Foreskin keratinocyte (primary cell): ENCODE measurements at places on chromosomes 1 and 21.

GRCh38 chr21:28742527-28742926 is 250.2 kb downstream of the LTN1 start:
- no peak for DNase-seq

GRCh38 chr1:219476716-219477115 is 136.2 kb downstream of the ZC3H11B start:
- no peak for DNase-seq

- DNase-seq = no peak
Measured at GRCh38 chr21:29293495-29293894, 5.2 kb upstream of the BACH1 start.

GRCh38 chr1:88549536-88549935 is 134.5 kb upstream of the PKN2 start:
- DNase-seq = no peak

- DNase-seq = no peak
Measured at GRCh38 chr21:41562101-41563000, 54.4 kb upstream of the TMPRSS2 start.

- DNase-seq = no peak
Measured at GRCh38 chr1:168980180-168980579, 126.3 kb upstream of the ATP1B1 start.

DNA sequence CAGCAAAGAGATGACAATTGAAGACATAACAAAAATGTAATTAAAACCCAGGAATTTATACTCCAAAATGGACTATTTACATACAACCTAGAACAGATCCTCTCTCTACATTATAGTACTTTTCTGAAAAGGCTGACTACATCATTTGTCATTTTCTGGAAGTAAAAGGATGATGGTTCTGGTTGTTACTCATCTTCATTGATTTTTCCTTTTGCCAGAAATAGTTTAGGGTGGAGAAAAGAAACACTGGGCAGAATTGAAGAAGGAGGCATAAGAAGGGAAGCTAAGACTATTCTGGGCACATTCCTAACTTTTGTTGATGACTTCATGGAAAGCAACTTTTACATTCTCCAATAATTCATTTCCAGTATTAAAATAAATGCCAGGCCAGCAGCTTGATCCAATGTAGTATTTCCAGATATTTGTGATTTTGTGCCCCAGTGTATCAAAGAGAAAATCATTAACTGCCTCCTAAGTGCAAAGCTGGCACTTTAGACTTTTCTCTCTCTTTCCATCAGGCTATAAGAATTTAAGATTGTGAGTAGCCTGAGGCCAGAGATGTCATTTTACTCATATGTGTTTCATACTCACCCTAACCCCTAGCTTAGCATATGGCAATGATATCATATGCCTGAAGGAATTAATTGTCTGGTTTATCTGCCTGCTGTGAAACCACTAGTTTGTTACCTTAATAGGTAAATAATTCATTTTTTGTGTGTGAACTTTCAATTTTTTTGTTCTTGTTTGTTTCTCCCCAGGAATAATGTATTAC is 369.5 kb upstream of the LYPLAL1 start:
- DNase-seq = peak; percentile 79

GRCh38 chr21:26570203-26570602 is 2.9 kb downstream of the CYYR1 start:
- DNase-seq = no peak

DNA sequence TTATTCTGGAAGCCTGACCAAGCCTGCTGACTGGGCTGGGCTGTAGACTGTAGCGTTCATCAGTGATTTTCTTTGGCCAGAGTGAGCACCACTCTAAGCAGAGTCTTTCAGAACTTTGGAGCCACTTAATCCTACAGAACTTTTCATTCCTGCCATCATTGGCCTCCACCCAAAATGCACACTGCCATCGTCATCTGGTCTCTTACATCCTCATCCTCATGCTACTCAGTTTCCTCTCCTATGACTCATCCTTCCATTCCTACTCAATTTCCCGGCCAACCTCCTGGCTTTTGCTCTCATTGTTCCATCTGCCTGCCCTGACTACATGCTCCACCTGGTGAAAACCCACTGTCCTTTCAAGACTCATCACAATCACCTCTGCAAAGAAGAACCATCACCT is 233.8 kb upstream of the USP25 start:
- peak; percentile 45 for DNase-seq

- DNase-seq = no peak
Measured at GRCh38 chr1:22127248-22127647, 15.6 kb downstream of the WNT4 start.

GRCh38 chr1:117534995-117535467 is 70.8 kb upstream of the TENT5C start:
- DNase-seq = peak; percentile 58

DNA sequence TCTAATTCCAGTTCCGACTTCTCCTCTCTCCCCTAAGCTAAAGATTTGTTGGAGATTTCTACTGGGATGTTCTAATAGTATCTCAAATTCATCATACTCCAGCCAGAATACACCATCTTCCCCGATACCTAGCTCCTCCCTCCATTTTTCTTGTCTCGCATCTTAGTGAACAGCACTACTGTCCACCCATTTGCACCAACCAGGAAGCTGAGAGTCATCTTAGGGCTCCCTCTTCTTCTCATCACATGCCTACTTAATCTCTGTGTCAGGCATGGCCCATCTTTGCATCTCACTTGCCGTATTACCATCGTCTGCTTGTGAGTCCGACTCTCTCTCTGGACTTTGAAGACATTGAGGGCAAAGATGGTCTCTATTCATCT is 3.5 kb upstream of the TRIM63 start:
- no peak for DNase-seq

GRCh38 chr1:162186026-162186374 is 116.5 kb downstream of the NOS1AP start:
- DNase-seq = no peak

GRCh38 chr1:119978018-119978505 is 81.7 kb upstream of the ADAM30 start:
- DNase-seq = no peak

- peak; percentile 97 for DNase-seq
Measured at GRCh38 chr1:169113613-169114119, 7.2 kb downstream of the ATP1B1 start.

GRCh38 chr1:231000201-231000600 is 21.3 kb downstream of the ARV1 start:
- no peak for DNase-seq

GRCh38 chr1:3671371-3672180 is 19.3 kb downstream of the TP73 start:
- DNase-seq = no peak

- no peak for DNase-seq
Measured at GRCh38 chr1:39105841-39106765, 80.0 kb downstream of the NDUFS5 start.

DNA sequence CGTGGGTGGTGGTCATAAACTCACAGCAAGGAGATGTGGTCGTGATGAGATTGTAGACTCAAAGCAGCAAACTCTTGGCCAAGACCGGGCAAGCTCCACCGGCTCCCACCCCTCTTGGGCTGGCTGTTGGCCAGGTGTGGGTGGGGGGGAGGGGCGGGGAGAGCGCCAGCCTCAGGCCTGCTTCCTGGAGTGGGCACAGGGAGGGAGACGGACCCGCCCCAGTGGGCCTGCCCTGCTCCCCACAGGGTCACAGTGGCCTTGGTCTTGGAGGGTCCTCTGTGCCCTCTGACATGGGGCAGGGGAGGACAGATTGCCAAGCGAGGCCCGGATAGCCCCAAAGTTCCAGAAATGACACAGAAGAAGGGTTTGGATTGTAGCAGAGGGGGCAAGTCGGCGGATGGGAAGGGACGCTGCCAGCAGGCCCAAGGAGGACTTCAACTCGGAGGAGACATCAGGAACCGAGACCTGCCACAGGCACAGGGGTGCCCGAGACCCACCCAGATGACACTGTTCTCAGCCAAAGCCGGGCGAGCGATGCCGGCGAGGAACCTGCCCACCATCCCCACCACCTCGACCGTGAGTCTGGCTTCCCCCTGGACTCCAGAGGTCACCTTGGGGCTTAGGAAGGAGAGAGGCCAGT is 85.4 kb upstream of the ACTRT2 start:
- DNase-seq = no peak

DNA sequence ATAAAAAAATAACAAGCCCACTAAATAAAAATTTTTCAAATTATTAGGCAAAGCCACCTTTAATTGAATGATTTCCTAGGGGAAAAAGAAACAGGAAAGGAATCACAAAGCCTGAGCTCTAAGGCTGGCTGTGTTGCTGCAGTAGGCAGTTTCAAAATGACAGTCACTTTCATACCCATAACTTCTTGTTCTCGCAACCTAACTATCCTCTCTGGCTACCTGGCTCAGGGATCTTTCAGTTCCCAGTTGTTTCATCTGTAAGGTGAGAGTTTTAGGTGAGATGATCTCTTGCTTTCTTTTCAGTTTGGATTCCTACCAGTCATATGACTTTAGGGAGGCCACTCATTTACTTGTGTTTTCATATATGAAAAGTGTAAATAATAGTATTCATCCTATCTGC is 226.1 kb downstream of the ASTN1 start:
- DNase-seq = no peak

GRCh38 chr1:2314803-2315673 is 76.3 kb downstream of the MORN1 start:
- DNase-seq = no peak

DNA sequence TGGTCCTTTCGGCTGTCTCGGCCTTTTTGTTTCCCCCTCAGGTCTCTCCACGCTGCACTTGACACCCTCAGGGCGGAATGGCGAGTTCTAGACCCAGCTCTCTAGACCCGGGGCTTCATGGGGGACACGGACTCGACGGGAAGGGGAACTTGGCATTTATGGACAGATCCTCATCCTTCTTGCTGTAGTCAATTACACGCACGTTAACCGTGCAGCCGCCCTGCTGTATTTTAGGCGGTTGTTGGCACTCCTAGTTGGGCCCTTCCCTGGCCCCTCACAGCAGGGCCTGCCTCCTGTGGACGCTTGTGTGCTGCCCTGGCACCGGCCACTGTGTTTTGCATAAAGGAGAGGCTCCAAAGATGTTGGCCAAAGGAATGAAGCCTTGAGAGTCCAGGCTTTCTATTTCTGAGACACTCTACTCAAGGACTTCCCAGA is 558 bp upstream of the BTG3 start:
- no peak for DNase-seq

GRCh38 chr1:109270623-109271317 is 12.2 kb downstream of the PSRC1 start:
- DNase-seq = no peak

- DNase-seq = peak; percentile 25
Measured at GRCh38 chr1:170881268-170882265, 53.8 kb upstream of the MROH9 start.

DNA sequence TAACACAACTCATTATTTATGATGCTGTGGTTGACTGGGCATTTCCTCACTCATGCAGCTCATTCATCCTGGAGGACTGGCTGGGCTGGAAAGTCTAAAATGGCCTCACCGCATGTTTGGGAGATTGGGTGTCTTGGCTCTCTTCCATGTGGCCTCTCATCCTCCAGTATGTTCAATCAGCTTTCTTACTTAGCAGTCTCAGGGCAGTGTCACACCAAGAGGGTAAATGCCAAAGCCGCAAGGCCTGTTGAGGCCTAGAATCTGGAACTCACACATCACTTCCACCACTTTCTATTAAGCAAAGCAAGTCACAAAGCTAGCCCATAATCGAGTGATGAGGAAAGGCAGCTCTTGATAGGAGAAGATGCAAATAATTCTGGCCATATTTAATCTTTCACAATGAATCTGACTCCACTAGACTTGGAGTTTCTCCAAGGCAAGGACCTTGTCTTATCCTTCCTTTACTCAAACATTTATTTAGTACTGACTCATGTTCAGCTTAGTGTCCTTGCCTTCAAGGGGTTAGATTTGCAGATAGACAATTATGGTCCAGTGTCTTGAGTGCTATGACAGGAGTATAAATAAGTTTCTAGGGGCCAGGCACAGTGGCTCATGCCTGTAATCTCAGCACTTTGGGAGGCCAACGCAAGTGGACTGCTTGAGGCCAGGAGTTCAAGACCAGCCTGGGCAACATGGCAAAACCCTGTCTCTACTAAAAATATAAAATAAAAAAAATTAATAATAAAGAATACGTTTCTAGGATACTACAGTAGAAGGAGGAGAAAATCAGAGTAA is 45.1 kb downstream of the TMEM53 start:
- peak; percentile 79 for DNase-seq

- DNase-seq = peak; percentile 95
Measured at GRCh38 chr1:77322061-77322900, 40.5 kb downstream of the AK5 start.

DNA sequence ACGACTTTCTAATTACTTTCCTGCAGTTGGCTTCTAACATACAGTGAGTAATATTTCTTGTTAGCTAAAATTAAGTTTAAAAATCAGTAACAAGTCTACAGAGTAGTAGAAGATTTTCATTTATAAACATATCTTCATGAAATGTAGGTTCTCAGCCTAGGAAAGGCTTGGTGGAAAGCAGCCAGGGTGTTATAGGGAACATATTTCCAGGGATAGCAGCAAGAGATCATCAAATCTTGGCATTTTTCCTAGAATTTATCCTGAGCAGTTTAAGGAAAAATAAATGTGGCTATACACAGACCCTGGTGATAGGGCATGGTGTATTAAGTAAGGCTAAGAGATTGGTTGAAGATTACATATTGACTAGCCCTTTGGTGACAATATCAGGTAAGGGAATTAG is 203.5 kb upstream of the NEGR1 start:
- no peak for DNase-seq

GRCh38 chr1:56150441-56151215 is 428.7 kb downstream of the PLPP3 start:
- DNase-seq = no peak

GRCh38 chr21:36738489-36739126 is 39.7 kb downstream of the SIM2 start:
- no peak for DNase-seq

DNA sequence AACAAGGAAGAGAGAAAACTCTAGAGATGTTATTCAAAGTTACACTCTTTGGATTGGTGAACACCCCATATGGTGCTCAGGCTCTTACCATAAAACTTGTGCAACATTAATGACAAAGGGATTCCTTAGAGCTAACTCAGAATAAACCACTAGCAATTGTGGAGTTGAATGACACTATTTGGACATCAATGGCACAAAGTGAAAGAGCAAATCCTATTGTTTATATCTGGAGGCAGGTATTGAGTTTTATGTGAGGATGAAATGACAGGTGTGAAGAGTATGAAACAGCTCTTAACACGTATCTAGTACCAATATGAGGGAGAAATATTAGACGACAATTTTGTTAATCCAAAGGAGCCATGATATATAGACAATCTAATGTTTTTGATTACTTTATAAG is 584.9 kb upstream of the PBX1 start:
- no peak for DNase-seq

DNA sequence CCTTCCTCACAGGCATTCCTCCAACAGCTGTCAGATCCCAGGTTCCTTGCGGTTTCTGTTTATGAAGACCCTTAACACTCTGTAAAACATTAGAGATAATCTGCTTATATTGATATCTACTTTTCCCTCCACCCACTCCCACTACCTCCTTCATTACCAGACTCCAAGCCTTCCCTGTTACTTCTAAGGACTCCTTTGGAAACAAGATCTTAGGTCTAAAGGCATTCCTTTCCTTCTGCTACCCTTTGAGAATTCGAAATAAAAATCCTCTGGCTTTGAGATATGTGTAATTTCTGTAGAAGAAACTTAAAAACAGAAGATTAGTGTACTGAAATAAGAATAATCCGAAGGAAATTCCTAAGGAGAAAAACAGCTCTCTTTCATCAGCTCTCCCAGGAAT is 23.7 kb upstream of the LYPLAL1 start:
- DNase-seq = no peak
